Dermis microvascular lymphatic vessel endothelial cell (primary cell): ENCODE measurements at places on chromosomes 12 and 14. TPM values are rescaled to one million over a fixed set of nuclear protein-coding genes. Genes with fewer than 3 reads are reported as not detected.
A peak's percentile ranks its signal among the peaks of the same experiment; 100 is the strongest.

DNA sequence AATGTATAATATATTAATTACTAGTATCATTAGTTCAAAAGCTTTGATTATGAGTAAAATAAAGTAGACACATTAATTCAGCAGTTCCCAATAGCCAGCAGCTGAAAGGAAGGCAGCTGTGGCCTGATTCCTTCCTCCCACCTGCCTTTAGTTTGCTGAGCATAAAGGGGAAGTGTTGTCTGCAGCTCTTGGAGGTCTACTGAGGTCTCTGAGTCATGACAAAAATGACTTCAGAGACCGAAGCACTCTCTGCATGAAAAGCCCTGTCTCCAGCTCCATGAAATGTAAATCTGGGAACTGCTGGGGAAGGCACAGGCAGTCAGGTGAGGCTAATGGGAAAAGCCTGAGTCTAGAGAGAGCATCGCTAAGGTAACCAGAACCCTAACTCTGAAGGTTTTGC lies 165.4 kb downstream of the NRXN3 start:
- DNase-seq = no peak

DNA sequence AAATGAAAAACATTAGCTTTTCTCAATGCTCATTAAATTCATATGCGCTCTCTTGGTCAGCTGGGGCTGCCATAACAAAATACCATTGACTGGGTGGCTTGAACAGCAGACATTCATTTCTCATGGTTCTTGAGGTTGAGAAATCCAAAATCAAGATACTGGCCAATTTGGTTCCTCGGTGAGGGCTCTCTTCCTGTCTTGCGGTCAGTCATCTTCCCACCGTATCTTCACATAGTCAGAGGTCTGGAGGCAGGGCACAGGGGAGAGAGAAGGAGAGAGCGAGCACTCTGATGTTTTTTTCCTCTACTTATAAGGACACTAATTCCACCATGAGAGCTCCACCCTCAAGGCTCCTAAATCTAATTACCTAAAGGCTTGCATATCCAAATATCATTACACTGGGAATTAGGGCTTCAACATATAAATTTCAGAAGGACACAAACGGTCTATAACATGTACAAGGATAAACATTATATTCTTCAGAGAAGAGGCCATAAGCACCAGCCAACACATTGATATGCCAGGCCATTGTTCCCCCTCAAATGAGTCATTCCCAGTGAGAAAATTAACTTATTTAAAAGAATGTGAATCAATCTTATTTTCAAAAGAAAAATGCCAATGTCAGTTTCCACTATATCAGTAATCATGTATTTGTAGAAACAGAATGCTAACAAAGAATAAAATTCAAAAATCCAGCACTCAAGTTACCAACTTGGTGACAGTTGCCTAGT lies 152.2 kb downstream of the BTG1 start:
- DNase-seq = no peak

DNA sequence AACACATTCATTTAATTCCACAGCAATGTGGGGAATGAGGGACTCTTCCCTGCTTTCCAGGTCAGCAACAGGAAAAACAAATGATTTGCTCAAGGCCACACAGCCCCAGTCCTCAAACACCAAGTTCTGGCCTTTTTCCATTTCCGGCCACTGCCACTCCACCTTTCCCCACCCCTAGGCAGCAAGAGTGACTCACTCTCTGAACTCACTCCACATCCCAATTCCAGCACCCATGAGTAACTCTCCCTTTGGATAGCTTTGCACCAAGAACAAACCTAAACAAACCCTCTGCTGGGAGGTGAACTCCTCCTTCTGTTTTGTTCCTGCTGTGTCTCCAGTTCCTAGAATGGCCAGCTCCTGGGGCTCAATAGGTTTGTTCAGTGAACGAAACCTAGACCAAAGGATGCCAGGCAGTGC lies 30.4 kb upstream of the PLEKHG6 start:
- peak; percentile 85 for DNase-seq

Gene JAG2
- total RNA-seq = 37.5 and 45.5 TPM in 2 replicates

DNA sequence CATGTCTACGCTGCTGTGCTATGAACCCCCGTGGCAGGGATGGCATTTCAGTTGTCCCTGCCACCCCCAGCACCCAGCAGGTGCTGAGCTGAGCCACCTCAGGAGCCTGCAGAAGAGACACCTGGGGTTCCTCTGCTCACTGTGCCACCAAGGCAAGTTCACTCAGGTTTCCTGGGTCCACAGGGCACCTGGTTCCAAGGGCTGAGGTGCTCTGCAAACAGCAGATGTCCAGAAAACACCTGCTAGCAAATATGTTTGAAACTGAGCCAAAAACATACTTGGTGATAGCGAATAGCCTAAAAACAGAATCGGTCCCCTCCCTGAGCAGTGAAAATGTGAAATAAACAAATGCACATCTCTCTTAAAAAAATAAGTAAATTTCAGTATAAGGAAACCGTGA lies 35.6 kb upstream of the GPR68 start:
- no peak for DNase-seq
